ENCODE measurements at places on chromosomes 4 and X. TPM values are rescaled to one million over a fixed set of nuclear protein-coding genes. Genes with fewer than 3 reads are reported as not detected.

The GJB1 gene
- not detected for total RNA-seq

The ANXA10 gene
- 1.5 TPM for total RNA-seq

The ASB5 gene
- not detected for total RNA-seq

The CLDN2 gene
- not detected for total RNA-seq

The TMEM154 gene
- total RNA-seq, result 1.6 TPM

The ZNF630 gene
- 1.4 TPM for total RNA-seq

The IL2 gene
- total RNA-seq, result not detected

The SGMS2 gene
- total RNA-seq, result 72.2 TPM

The PRRG1 gene
- 23.4 TPM for total RNA-seq

The FGB gene
- not detected for total RNA-seq

The TACR3 gene
- total RNA-seq, result not detected

The VCX gene
- total RNA-seq, result not detected

The NPY5R gene
- not detected for total RNA-seq

The FATE1 gene
- 0.75 TPM for total RNA-seq

The HSFX1 gene
- total RNA-seq, result 0.56 TPM

The RBBP7 gene
- total RNA-seq, result 66.7 TPM

The PABPC1L2A gene
- not detected for total RNA-seq

The PAGE4 gene
- total RNA-seq, result not detected

The SPANXN3 gene
- total RNA-seq, result not detected

The RASSF6 gene
- total RNA-seq, result not detected

The KIAA1210 gene
- total RNA-seq, result not detected

The ART3 gene
- not detected for total RNA-seq

The NEUROG2 gene
- total RNA-seq, result not detected

The H2BW2 gene
- total RNA-seq, result not detected

The CT47C1 gene
- not detected for total RNA-seq

The NXT2 gene
- total RNA-seq, result 7.2 TPM

The DRP2 gene
- 0.19 TPM for total RNA-seq

The LINC00632 gene
- total RNA-seq, result 50.2 TPM

The KIF4A gene
- 1.4 TPM for total RNA-seq

The MTNR1A gene
- total RNA-seq, result not detected

The MAGEE1 gene
- total RNA-seq, result 2.1 TPM

The NDST3 gene
- not detected for total RNA-seq

The AFP gene
- 0.29 TPM for total RNA-seq

The CFI gene
- total RNA-seq, result 21.2 TPM

The TMEM150C gene
- 4.2 TPM for total RNA-seq

The COL4A6 gene
- total RNA-seq, result 0.54 TPM

The TKTL1 gene
- total RNA-seq, result not detected

The TMPRSS11A gene
- not detected for total RNA-seq

The MTHFD2L gene
- 2.4 TPM for total RNA-seq

The KLHL13 gene
- total RNA-seq, result 0.88 TPM

The ALAS2 gene
- not detected for total RNA-seq

The CYTL1 gene
- 1.9 TPM for total RNA-seq

The ZCCHC18 gene
- not detected for total RNA-seq

The SLC34A2 gene
- total RNA-seq, result not detected
